ENCODE measurements at places on chromosomes 6 and 20.

GRCh38 chr6:41469156-41470028, 76.8 kb upstream of the FOXP4 start:
- DNase-seq: no peak

DNA sequence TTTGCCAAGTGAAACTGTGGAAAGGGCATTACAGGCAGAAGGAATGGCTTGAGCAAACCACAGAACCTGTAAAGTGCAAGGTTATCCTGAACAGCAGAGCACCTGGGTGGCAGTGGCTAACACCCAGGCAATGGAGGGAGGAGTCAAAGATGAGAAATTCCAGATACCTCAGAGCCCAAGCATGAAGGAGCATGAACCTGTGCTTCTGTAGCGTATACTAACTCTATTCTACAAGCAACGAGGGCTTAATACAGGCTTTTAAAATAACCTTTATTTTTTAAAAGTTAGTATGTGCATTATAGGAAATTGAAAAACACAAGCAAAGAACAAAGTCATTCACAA, 77.0 kb downstream of the CNBD2 start:
- DNase-seq: no peak

GRCh38 chr20:25459916-25460535, 52.6 kb downstream of the GINS1 start:
- DNase-seq: no peak

DNA sequence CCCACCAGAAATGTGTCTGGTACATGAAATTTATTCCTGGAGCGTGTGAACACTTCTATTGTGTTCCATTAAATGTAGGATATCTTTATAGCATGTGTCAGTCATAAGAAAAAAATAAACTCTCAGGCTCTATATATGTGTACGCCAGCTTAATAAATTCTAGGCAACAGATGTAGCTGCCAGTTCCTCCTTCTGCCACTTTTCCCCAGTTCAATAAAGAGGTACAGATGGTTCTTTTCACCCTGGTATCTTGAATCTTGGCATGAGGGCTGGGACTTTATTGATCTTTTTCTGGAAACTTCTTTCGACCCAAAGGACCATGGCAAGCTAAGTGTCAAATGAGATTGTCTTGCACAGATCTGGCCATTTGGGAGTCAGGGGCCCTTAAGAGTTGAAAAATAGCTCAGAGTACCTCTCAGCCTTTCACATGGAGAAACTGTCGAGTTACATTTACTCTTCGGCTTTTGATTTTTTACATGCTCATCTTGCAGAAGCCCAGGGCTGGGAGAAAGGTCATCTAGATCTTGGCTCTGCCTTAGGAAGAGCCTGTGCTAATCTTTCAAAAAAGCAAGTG, 240.9 kb downstream of the DOK5 start:
- no peak for DNase-seq

DNA sequence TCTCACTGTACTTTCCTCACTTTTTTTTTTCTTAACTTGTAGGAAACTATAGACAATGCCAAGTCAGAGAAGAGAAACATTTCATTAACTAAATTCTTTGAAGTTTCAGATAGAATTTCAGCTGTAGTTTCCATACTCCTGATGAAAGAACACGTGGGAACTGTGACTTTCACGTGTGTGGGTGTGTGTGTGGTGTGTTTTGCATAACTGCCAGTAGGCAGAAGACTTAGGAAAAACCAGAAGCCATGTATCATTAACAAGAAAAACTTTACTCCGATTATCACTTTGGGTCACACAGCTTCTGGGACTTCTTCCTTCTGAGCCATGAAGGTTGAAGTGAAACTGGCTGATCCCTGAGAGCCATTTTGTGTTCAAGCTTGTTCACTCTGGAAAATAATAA, 483.3 kb downstream of the TFAP2B start:
- no peak for DNase-seq

- peak; percentile 78 for DNase-seq
Measured at GRCh38 chr6:6689400-6690143, 101.1 kb downstream of the LY86 start.

- DNase-seq: peak; percentile 42
Measured at GRCh38 chr6:52317841-52318581, 33.5 kb upstream of the MCM3 start.

GRCh38 chr6:38193481-38194281, 374.2 kb downstream of the ZFAND3 start:
- DNase-seq: no peak

DNA sequence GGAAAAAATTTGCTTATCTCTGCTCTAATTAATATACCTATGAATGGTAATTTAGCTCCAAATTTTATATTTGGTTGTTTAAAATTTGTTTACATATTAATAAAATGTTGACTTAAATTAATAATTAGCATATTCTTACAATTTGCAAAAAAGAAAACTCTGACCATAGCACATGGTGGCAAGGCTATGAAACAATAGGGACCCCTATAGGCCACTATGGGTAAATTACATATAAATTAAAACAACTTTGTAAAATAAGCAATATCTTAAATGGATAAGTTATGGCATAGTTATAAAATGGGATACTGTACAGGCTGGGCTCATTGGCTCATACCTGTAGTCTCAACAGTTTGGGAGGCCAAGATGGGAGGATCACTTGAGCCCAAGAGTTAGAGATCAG, 76.0 kb downstream of the MKKS start:
- peak; percentile 41 for DNase-seq

DNA sequence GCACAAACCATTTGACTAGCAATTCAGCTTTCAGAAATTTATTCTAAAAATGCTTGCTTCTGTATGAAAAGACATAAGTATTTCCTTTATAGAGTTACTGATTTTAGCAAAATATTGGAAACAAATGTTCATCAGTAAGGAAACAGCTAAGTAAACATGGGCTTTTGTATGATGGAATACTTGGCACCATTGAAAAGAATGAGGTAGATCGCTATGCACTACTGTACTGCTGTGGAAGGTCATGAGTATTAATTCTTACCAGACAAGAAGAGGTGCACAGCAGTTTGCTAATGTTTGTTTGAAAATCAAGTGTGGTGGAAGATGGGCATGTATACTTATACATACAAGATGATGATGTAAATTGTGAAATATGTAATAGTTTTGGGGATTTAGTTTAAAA, 73.0 kb downstream of the FARS2 start:
- DNase-seq: no peak

GRCh38 chr6:13355999-13356785, 27.9 kb upstream of the TBC1D7 start:
- DNase-seq: no peak

- DNase-seq: no peak
Measured at GRCh38 chr20:62461157-62461556, 14.6 kb downstream of the GATA5 start.

GRCh38 chr6:151998784-151999183, 191.3 kb downstream of the ESR1 start:
- DNase-seq: no peak

DNA sequence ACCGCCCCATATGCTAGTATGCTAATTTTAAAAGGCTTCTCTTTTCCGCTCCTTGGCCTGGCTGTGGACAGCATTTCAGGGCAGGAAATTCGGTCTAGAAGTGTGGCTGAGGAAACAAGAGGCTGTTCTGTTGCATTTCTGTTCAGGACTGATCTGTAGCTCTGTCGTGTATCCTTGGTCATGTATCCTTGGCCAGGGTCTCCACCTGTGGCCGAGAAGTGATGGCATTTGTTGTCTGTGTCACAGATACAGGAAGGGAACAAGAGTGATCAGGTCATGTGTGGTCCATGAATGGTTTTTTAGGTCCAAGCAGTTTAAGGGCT, 300.5 kb upstream of the SUPT3H start:
- DNase-seq: no peak

DNA sequence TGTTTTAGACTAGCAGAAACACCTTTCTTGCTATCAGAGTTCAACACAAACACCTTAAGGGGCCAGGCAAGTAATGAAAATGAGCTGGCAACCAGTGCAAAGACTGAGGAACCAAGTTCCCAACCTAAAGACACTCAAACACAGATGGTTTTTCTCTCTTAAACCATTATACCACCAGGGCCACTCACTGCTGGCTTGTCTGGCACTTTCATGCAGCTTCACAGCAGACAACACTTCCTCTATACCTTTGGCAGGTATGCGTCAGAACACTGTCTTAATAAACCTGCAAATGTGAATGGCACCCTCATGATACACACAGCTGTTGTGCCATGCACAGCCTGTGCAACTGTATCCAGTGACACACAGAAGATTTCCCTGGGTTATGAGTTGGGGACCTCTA, 41.6 kb downstream of the NFATC2 start:
- no peak for DNase-seq

DNA sequence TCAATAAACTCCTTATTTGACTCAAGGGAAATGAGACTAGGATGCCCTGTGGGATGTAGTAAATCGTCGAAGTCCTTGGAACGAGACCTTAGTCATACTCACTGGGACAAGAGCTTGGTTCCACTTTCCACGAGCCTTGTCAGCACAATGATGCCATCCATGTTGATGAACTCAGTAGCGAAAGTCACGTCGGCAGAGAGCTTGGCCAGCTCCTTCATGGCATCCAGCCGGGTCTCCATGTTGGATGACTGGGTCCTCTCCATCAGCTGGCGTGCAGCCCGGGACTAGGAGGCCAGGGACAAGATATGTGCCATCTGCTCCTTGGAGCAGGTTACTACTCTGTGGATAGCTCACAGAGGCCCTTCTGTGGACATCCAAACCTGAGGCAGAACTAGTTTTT, 17.5 kb downstream of the ELMO2 start:
- DNase-seq: no peak

DNA sequence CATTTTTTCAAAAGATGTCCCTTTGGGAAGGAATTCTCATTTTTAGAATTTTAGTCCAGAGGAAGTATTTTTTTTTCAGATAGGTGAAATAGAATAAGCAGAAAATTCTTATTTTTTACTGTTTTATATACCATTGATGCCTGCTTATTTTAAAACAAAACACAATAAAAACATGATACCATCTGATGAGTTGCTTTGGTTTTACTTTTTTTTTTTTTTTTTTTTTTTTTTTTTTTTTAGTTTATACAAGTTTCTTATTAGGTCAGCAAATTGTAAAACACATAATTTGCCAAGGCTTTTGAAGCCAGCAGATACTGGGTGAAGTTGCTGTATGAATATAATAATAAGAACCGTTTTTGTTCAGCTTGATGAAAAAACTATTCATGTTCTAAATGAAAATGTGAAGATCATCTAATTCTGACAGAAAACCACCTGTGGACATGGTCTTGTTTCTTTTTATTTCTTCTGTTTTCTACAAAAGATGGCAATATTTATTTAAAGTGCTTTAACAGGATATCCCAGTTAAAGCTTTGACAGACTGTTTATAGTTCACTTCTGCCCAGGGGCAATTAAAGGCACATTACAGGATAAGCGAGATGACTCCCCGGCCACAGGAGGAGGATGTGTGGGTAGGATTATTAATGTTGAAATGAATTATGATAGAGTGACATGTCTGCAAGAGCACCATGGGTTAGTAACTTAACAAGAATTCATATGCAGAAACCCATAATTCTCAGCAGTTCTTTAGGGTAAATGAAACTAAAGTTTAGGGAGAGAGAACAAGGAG, 31.1 kb downstream of the MYB start:
- no peak for DNase-seq

GRCh38 chr6:49839162-49839561, 27.2 kb downstream of the CRISP1 start:
- no peak for DNase-seq

DNA sequence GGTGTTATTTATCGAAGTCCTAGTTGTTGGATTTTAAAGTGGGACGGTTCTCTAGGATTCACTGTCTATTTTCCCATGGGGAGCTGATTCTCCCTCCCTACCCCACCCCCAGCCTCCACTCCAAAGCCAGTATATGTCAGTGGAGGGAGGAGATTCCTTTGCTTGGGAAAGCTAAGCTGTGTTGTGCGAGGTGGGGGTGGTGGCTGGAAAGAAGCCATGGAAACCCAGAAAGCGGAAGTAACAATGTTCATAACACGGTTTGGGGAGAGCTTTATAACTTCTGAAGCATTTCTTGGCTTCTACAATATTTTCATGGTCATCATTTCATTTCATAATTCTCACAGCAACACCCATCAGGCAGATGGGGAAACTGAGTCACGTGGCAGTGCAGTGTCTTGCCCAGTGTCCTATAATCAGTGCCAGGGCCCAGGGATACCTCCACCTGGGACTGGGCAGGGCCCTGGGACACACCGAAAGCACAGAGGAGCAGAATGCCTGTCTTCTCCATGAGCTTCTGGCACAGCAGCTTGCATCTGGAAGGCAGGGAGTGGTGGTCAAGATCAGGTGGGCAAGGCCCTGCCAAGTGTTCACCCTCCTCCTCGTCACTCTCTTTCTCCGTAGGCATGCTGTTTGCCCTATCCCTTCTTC, 4.5 kb downstream of the SUN5 start:
- DNase-seq: no peak

DNA sequence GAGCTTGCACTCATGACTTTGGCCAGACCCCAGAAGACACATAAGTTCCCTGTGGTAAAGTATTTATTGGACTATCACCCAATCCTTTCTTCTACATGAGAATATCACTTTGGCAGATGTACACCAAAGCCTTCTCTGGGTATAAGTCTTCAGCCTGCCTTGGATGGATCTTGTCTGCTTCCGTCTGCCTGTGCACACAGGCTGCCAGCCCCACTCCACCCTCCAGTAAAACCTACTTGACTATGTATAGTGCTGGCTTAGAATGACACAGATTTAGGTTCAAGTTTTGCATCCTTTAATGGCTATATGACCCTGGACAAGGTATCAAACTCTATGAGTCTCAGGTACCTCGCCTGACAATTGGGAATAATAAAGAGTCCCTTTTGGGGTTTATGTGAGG, 63.4 kb downstream of the BACH2 start:
- no peak for DNase-seq

DNA sequence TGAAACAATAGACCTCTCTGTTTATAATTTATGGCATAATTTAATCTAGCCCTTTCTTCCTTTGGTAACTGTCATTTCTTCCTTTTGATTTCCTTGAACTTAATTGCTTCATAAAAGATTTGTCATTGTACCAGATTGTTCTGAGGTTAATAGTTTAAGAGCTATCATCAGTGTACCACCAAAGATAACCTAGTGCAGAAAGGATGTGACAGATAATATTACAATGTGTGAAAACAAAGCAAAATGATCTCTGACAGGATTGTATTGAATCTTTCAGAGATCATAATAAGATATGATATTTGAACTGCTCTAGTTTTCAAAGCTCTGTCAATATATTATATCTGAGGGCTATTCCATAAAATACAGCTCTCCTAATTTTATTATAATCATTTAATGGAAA, 132.1 kb upstream of the PTCHD4 start:
- no peak for DNase-seq

DNA sequence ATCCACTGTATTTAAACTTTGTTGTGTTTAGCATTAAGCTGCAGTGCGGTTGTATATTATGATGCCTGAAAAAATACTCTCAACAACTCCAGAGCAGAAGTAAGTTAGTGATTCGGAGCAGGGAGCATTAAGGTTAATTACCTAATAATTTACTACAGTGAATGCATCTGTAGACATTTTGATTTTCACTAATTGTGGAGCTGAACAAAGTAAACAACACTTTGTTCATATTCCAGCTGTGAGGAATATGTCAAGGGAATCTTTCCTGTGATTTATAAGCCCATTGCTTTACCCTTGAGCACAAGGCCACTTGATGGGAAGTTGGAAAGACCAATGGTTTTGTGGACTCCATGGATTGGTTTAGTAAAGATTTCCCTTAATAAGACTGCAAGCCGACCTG, 77.1 kb downstream of the CBLN4 start:
- no peak for DNase-seq

All from cardiac fibroblast (primary cell).